ENCODE measurements at places on chromosomes 3 and 15. TPM values are rescaled to one million over a fixed set of nuclear protein-coding genes. Genes with fewer than 3 reads are reported as not detected.

GRCh38 chr15:61528581-61528910 lies 299.4 kb upstream of the RORA start:
- no peak for DNase-seq

KLHDC8B gene
- polyA plus RNA-seq = 17.8 TPM

CTXN2 gene
- polyA plus RNA-seq = 0.03 TPM

- DNase-seq = no peak
These were observed 572.5 kb downstream of the SQOR start for GRCh38 chr15:46207341-46207740.

- DNase-seq = no peak
These were observed 6.0 kb upstream of the ACAD9 start for GRCh38 chr3:128873244-128874022.

GRCh38 chr3:160196511-160197104 lies 28.6 kb upstream of the C3orf80 start:
- no peak for DNase-seq

TMEM43 gene
- 57.4 TPM for polyA plus RNA-seq

DNA sequence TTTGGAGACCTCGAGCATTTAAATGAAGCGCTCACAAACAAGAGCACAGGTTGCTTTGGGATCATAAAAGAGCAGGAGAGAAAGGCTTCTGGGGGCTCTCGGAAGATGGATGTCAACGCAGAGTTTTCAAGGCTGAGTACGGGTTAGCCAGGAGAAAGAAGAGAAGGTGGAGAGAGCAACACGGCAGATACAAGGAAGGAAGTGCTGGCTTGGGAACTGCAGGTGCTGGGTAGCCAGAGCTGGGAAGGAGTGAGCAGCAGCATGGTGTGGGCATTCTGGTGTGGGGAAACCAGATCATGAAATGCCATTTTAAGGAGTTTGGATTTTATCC lies 580 bp upstream of the RUBCN start:
- no peak for DNase-seq

CYP1A2 gene
- polyA plus RNA-seq = 0.09 TPM

CNTN3 gene
- not detected for polyA plus RNA-seq

DNA sequence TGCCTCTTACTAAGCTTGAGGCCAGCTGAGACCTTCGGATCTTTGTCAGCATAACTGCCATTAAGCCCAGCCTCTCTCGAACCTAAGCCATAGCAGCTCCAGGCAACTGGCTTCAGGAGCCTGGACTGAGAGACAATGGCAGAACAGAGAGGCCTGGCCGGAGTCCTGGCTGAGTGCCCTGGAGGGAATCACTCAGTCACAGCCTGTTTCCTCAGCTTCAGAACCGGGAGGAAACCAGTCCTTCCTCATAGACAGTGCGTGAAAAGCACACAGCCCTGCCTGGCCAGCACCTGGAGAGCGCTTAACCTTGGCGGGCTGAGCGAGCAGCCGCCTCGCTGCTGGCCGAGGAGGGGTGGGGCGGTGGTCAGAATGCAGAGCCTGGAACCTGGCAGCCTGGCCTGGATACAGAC lies 21.6 kb downstream of the RNU5B-1 start:
- no peak for DNase-seq

DNA sequence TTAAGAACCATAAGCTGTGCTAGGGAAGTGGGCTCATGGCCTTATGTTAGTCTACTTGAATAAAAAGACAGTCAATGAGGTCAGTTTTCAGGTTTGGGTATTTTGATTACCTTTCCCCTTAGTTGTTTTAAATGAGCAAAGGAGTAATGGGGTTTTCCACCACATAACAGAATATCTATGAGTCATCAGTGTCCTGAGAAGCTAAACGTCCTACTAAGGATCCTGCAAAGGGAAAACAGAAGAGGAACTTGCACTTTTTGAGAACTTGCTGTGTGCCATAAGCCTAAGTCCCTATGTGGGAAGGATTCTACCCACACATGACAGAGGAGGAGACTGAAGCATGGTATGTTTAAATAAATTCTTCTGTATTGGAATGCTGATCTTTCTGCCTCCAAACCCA lies 292.8 kb upstream of the TMC3 start:
- no peak for DNase-seq

DNA sequence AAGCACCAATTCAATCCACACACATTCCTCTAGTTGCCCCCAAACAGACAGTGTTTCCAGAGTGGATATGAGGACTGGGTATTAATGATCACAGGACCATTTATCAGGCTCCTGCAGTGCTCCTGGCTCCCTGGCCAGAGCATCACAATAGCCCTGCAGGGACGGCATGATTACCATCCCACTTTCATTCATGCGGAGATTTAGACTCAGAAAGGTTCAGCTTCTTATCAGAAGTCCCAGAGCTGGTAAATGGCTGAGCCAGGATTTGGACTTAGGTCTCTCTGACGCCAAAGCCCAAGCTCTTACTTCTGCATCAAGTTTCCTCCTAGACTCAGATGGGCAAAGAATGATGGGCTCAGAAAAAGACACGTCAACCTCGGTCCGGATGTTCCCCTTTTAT lies 2.9 kb upstream of the EPHB3 start:
- DNase-seq = no peak

FGD5 gene
- 0.17 TPM for polyA plus RNA-seq

DNA sequence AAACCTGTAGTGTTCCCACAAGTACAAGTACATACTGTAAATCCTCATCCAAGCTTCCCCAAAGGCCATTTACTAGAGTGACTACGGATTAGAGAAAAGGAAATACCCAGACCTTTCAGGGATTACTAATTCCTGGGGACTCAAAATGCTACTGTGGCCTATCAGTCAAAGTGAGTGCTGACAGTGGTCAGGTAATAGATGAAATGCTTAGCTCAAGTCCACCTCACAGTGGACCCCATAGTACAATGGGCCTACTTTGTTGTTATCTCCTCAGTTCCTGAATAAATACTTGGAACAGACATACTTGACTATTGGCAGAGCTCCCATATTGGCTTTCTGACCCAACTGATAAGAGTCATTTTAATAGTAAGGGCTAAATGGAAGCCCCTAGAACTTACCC lies 61.6 kb downstream of the MAP4 start:
- peak; percentile 97 for DNase-seq

- no peak for DNase-seq
These were observed 630.9 kb downstream of the PYDC2 start for GRCh38 chr3:192091831-192092230.

GRCh38 chr3:146313746-146314111 lies 62.8 kb upstream of the PLSCR4 start:
- DNase-seq = no peak

- DNase-seq = no peak
These were observed 966.7 kb upstream of the ROBO1 start for GRCh38 chr3:80734483-80734882.

DNA sequence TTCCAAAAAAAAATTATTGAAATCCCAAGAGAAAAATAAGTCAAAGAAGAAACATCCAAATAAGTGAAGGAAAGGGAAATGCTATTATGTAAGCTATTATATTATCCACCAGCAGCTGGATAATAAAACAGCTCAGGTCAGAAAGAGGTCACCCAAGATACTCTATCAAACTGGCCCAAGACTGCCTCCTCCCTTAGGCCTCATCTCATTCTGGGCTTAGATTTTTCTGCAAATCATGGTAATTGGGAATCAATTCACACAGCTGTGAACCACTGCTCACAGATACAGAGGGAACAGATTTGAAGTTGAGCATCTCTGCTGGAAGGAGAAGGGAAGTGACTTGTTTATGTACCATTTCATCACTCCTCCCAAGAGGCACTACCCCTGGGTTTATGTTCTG lies 294.6 kb upstream of the DPPA4 start:
- no peak for DNase-seq

GRCh38 chr3:105564546-105565288 lies 198.0 kb downstream of the ALCAM start:
- DNase-seq = no peak

SLC2A2 gene
- polyA plus RNA-seq = 15.5 TPM

GRCh38 chr3:131535131-131535530 lies 32.4 kb upstream of the MRPL3 start:
- DNase-seq = no peak

- DNase-seq = no peak
These were observed 78.5 kb downstream of the HMG20A start for GRCh38 chr15:77499087-77499760.

- DNase-seq = no peak
These were observed 49.0 kb upstream of the FURIN start for GRCh38 chr15:90819390-90819789.

CLDN16 gene
- 0.13 TPM for polyA plus RNA-seq

DNA sequence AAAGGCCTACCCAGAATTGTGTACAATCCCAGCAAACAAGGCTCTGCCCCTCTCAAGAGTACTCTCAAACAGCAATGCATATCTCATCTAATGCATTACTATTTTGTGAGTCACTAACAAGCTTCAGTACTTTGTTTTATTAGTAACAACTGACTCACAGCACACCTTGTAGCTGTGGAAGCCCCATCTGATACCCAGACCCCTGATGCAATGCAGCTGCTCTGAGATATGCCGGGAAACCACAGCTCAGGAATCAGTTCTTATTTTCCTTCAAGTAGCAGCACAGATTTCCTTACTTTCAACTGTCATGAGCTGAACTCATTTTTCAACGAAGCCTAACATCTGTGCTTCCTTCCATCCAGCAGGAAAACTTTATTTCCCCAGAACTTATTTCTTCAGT lies 37.8 kb downstream of the CCNL1 start:
- DNase-seq = peak; percentile 43

DNA sequence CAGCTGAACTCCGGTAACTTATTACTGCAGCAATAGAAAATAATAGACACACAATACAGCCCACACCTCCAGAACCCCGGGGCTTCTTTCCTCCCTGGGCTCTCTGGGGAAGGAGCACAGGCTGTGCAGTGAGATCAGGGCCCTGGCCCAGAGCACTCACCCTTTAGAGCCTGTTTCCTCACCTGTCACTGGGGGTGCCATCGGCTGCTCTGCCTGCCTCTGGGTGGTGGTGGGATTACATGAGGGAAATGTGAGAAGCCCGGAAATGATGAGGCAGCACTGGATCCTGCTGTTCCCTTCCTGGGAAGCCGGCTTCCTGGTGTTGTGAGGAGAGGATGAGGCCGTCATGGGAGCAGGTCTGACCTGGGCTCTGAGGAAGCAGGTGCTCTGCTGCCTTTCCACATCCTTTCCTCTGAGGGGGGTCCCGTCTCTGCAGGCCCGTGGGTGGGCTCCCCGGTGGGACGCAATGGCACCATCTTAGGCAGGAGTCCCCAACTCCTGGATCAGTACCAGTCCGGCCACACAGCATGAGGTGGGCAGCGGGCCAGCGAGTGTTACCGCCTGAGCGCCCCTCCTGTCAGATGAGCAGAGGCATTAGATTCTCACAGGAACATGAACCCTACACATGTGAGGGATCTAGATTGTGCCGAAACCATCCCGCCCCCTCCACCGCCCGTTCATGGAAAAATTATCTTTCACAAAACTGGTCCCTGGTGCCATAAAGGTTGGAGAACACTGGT lies 220.9 kb upstream of the CTDSPL start:
- DNase-seq = no peak

- no peak for DNase-seq
These were observed 319.4 kb upstream of the NR2F2 start for GRCh38 chr15:96011136-96011535.

ARHGEF3 gene
- 10.3 TPM for polyA plus RNA-seq

GPD1L gene
- polyA plus RNA-seq = 4.9 TPM

MFN1 gene
- 25.2 TPM for polyA plus RNA-seq

DGKG gene
- polyA plus RNA-seq = 3.8 TPM

MB21D2 gene
- 0.85 TPM for polyA plus RNA-seq

TCF12 gene
- 48.6 TPM for polyA plus RNA-seq

GRCh38 chr3:152236716-152237115 lies 32.0 kb upstream of the MBNL1 start:
- no peak for DNase-seq

GOLGA8J gene
- polyA plus RNA-seq = not detected

GRCh38 chr15:67863442-67863987 lies 23.7 kb upstream of the RNU6-1 start:
- DNase-seq = peak; percentile 66

PLXND1 gene
- 42.0 TPM for polyA plus RNA-seq

DNA sequence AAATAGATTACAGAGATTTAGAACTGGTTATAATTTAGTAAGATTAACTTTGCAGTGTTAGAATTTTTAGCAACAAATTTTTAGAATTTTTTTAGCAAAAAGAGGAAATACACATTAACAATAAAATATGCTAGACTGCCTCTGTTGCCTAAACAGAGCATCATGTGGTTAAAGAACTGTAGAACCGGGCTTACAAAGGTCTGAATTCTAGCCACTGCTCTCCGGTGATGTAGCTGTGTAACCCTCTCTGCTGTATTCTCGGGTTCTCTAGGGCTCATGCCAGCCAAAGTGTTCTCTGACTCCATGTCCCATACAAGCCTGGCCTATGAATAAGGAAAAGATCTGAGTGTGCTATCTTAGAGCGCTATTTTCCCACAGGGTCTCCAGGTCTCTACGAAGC lies 2.9 kb upstream of the P2RY12 start:
- DNase-seq = no peak

GRCh38 chr15:79136434-79137046 lies 46.0 kb upstream of the RASGRF1 start:
- DNase-seq = no peak

- no peak for DNase-seq
These were observed 54.0 kb downstream of the PGBD4 start for GRCh38 chr15:34155859-34156258.
